ENCODE measurements at places on chromosomes 2 and 18.

- DNase-seq, result no peak
Observed at GRCh38 chr2:134146620-134147019, 107.3 kb upstream of the MGAT5 start.

- no peak for DNase-seq
Observed at GRCh38 chr2:229137639-229138038, 133.4 kb downstream of the PID1 start.

- no peak for DNase-seq
Observed at GRCh38 chr2:119522671-119523070, 1.6 kb downstream of the SCTR start.

DNA sequence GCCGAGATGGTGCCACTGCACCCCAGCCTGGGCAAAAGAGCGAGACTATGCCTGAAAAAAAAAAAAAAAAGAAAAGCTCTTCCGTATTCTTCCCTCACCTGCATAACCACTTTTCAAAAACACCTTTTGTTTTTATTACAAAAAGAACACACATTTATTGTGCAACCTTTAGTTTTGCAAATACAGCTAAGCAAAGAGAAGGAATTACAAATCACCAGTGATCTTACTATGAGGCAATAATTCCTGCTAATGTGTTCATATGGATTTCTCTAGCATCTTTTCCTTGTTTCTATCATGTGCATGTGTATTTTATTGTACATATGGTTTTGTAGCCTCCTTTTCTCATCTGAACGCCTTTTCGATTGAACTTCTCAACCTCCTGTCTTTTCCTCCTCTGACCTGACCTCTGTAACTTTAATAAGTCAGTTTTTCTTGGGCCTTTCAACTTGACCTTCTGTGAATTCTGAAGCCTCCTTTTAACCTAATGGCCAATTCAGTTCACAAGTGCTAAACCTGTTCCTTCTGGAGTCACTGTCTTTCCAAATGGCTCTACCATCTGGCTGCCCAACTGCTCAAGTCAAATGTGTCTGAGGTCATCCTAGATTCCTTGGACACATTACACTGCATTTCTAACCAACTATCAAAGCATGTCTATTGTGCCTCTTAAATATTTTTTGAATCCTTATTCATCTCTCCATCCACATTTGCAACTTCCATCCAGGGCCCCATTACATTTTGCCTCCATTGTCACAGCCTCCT, 59.1 kb upstream of the DAPL1 start:
- DNase-seq, result no peak

- no peak for DNase-seq
Observed at GRCh38 chr2:54683596-54683995, 39.9 kb upstream of the EML6 start.

GRCh38 chr2:48600204-48600813, 17.3 kb upstream of the GTF2A1L start:
- peak; percentile 55 for DNase-seq

DNA sequence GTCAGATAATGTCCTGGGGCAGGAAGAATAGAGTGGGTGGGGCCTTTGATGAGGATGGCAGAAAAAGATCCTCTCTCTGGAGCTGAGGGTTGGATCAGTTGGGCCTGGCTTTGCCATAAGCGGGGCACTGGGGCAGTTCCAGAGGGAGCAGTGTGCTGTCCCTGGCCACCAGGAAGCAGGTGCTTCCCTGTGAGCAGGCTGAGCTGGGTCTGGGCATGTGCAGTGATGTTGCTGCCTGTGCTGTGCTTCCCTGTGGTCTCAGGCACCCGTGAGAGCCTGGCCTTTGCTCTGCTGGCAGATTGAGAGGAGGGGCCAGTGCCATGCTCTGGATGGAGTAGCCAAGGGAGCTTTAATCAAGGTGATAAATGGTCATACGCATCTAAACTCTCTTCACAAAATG, 14.6 kb upstream of the NPPC start:
- no peak for DNase-seq

DNA sequence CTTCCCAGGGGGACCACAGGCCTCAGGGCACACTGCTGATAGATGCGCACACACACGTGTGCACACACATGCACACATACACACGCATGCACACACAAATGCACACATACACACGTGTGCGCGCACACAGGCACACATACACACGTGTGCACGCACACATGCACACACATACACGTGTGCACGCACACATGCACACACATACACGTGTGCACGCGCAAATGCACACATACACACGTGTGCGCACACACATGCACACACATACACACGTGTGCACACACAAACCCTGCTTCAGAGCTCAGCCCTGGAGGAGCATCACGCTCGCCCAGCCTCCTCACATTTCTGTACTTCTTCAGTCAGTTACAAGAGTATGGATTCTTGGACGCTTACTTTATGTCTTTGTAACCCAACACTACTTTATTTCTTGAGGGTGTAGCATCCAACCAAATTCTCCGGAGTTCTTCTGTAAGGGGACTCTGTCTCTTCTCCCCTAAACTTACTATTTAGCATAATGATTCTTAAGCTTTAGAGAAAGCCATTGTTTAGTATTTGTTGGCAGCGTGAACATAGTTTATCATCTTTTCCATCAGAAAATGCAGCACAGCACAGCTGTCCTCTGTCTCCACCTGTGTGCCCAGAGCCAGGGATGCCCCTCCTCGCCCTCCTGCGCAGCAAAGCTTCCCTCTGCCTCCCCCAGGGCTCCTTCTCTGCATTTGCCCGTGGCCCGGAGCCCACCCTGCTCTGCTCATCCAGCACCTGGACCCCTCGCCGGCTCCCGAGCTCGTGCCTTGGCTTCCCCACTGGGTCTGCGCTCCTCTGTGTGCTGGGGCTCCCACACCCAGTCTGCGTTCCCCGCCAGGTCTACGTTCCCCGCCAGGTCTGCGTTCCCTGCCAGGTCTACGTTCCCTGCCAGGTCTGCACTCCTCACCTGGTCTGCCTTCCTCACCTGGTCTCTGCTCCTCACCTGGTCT, 74.4 kb upstream of the CTDP1 start:
- no peak for DNase-seq

DNA sequence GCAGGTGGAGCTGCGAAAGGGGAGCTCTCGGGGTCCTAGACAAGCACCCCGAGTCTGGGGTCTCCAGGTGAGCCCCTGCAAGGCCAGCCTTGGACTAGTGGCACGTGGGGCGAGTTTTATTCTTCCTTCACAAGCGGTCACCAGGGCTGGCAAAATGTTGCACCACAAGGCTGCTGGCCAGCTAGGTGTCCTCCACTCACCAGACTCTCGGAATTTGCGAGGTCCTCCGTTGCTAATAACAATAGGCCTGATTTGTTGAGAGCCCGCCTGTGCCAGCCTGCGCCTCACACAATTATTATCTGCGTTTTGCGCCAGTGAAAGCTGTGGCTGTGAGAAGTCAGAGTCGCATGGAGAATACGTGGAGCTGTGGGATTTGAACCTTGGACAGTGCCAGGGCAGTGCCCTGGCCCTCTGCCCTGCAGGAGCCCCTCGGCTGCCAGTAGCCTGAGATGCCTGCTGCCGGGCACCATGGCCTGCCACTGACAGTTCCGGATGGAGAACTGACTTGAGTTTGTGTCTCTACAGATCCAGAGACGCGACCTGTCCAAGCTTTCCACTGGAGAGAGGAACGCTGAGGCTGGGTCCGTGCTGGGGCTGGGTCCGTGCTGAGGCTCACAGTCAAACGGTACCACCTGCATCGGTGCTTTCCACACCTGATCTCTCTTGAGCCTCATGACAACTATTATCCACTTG, 77.6 kb upstream of the ODC1 start:
- DNase-seq, result no peak

GRCh38 chr2:1601067-1601412, 143.3 kb downstream of the PXDN start:
- DNase-seq, result no peak

DNA sequence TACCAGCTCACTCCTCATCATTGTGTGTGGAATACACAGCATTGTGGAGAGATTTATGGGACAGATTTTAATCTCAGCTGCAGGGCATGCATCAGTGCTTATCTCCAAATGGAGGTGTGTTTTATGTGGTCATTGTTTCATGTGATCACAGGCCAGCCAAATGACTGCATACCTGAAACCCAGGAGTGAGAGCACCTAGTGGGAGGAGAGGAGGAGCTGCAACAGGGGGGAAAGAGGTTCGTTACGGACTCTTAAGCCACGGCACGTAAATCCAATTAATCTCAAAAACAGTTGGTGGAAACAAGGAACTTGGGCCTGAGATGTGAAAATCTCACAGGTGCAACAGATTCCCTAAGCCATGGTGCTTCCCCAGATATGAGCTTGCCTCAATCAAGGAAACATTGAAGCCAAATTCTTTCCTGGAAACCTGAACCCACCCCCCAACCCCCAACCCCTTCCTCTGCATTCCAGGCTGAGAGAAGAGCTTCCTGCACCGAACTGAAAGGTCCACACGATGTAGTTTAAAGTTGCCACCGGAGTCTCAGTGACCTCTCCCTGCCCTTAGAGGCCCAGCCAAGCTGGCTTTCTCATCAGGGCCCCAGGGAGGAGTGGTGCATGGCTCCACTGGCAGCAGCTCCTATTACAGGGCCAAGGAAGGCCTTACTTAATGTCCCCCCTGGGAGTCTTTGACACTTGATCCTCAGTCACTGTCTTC, 167.4 kb downstream of the C1D start:
- no peak for DNase-seq

DNA sequence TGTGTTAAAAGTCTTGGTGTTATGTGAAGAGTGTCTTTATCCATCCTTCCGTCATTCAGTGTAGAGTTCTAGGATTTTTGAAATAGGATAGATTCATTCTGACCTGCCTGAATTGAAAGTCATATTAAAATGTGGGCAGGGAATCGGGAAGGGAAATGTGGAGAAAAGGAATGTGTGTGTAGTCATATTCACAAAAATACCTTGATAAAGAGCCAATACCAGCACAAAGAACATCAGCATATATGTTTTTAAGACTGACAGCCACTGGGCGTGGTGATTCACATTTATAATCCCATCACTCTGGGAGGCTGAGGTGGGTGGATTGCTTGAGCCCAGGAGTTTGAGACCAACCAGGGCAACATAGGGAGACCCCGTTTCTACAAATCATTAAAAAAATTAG, 188.1 kb downstream of the CAMKMT start:
- no peak for DNase-seq

- DNase-seq, result no peak
Observed at GRCh38 chr2:20579866-20580265, 71.0 kb downstream of the HS1BP3 start.

- no peak for DNase-seq
Observed at GRCh38 chr2:231854616-231855125, 68.4 kb downstream of the COPS7B start.

DNA sequence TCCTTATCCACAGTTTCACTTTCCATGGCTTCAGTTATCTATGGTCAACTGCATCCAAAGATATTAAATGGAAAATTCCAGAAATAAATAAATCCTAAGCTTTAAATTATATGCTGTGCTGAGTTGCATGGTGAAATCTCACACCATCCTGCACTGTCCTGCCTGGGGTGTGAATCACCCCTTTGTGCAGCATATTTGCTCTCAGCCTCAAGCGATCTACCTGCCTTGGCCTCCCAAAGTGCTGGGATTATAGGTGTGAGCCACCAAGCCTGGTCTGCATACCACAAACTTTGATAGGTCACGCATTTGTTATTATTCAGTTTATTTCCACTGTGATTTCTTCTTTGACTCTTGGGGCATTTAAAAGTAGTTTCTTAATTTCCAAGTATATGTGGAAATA, 117.2 kb downstream of the SPIRE1 start:
- DNase-seq, result no peak

DNA sequence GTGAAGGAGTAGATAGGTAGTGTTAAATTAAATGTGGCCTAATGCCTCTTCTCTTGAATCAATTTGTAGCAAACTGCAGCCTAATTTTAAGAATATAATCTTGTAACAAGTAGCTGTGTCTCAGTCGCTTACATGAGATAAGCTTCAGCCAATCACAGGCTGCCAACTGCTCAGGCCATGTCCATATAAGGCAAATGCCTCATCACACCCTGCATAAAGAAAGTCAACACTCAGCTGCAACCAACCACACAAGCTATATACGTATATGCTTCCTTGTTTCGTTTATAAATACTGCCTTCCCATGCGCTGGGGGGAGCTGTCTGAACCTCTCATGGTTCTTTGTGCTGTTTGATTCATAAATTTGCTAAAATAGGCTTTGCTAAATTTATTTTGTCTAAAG, 476.3 kb downstream of the TRIB2 start:
- DNase-seq, result no peak

DNA sequence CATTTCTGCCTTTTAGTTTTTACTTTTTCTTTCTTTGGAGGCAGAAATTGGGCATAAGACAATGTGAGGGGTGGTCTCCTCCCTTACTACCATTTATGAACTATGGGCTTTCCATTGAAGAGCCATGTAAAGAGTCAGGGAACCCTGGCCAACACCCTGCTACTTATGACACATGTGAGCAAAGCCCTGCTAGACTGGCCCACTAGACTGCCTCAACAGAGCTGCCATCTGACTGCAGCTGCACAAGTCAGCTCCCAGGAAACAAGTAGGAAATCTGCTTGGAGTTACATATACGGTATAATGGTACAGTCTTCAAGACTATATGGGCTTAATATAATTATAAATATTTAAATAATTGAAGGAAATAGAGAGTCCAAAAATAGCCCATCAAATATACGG, 816.8 kb downstream of the TRIB2 start:
- no peak for DNase-seq

GRCh38 chr18:41370740-41371139, 584.3 kb upstream of the PIK3C3 start:
- peak; percentile 51 for DNase-seq

GRCh38 chr2:42770288-42771131, 6.6 kb upstream of the OXER1 start:
- peak; percentile 20 for DNase-seq

- no peak for DNase-seq
Observed at GRCh38 chr2:36528766-36529392, 69.1 kb downstream of the FEZ2 start.

GRCh38 chr2:226800941-226801784, 1.5 kb upstream of the IRS1 start:
- peak; percentile 85 for DNase-seq

DNA sequence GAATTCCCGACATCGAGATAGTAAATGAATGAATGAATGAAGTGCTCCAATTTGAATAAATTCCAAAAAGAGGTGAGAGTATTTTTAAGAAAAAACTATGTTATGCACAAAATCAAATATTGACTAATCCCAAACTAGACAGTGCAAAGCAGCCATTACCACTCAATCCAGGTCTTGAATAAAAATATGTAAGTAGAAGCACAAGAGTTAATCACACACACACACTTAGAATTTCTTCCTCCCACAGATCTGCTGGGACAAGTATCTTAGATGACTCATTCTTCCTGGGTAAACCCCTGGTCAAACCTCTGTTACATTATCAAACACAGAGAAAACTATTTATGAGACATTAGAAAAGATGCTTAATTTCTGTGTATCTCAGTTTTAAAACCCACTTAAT, 102.0 kb downstream of the PLA2R1 start:
- DNase-seq, result no peak

- no peak for DNase-seq
Observed at GRCh38 chr2:116510117-116510671, 1304.3 kb upstream of the DDX18 start.

- no peak for DNase-seq
Observed at GRCh38 chr2:178550352-178550751, 70.1 kb downstream of the PLEKHA3 start.

Data from NCI-H2227 treated with DMSO at 0.1 percent for 48 hours (cell line).